HFF-Myc (cell line): ENCODE measurements at places on chromosomes 2 and 18.

DNA sequence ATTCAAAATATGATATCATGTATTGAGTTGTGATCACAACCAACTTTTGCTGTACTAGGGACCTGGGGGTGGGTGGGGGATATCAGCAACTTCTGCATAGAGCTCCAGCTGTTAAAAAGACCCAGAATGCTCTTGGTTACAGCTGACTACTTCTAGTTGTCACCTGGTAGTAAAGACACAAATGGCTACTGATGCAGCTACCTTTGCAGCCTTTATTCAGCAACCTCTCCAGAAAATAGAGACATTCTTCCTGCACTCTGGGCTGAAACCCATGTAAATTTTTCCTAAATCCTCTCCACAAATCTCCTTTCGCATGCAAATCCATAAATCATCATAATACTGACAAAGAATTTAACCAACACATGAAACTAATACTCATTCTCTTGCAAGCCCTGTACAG lies 238.3 kb downstream of the TCF4 start:
- no peak for DNase-seq

DNA sequence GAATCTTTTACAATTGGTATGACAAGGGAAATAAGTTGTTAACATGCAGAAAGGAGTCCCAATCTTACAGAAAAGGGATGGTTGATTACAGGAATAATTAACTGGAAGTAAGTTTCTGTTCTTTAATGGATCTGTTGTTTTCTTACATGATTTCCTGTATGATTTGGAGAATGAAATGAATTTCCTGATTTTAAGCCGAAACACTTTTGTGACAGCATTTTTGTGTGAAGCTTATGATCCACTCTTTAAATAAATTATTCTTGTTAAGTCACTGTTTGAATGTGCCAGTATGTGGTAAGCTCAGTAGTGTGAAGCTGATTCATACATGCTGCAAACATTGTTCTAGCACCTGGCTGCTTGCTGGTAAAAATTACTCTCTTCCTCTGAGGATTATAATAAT lies 516.2 kb downstream of the DCDC2C start:
- DNase-seq = no peak

- no peak for DNase-seq
Observed at GRCh38 chr2:216698895-216699294, 3.5 kb upstream of the IGFBP5 start.

DNA sequence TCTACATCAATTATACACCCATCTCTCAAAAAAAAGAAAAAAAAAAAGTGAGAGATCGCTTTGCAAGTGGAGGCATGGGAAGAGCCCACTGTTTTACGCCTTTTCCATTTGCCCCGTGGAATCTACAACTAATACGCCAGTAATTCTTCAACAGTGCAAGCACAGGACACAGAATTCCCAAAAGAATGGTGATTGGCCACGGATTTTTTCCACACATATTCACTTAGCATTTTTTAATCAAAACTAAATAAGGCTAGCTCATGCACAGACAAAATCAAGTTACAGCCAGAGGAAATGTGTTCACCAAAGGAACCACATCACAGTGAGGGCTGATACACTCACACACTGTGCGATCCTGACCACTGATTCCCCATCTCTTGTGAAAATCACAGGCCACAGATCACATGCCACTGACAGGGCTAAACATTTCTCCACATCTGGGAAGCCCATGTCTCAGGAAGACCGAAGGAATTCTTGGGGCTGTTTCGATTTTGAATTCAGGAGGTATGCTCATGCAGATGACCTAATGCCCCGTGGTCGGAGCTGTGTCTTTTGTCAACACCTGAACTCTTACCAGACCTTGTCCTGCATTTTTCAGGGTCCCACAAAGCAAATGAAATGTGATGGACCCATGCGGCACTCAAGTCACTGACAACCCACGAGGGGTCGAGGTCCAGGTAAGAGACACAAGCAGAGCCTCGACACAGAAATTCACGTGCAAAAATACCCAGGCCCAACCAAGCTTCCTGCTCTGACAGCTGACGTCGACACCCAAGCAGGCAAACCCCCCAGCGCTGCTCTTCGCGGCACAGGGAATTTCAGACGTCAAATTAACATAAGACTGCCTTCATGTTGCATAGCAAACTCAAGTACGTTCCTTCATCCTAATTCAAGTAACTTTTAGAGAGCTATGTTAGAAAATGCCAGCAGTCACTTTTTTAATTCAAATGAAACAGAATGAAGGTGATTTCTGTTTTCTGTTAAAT lies 69.6 kb downstream of the ZNF516 start:
- DNase-seq = no peak

- DNase-seq = no peak
Observed at GRCh38 chr2:190964170-190964795, 49.7 kb downstream of the STAT1 start.

GRCh38 chr2:84197901-84198300 lies 261.2 kb downstream of the SUCLG1 start:
- DNase-seq = no peak

GRCh38 chr18:74529378-74529777 lies 4.9 kb upstream of the CNDP1 start:
- no peak for DNase-seq

DNA sequence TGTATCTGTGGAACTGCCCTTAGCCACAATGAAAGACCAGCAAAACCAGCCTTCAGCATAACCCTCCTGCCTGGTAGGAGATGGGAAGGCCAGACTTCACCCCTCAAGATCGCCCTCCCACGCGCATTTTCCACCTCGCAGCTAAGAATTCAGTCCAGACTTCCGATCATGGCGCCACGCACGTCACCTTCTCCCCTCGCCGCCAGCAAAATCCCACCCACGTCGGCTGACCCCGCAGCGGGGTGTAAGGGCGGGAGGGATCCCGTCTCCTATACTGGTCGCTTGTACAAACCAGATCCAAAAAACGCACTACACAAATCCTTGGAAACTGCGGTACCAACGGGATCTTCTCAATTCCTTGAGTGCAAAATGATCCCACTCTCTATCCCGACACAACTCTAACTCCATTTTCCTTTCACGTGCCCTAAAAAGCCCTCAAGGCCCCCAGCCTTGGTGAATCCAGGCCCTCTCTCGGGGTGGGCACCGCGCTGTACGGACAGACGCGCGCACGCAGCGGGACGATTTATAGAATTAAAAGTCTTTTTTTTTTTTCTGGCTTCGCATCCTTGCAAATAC lies 1.0 kb upstream of the BMPR2 start:
- peak; percentile 47 for DNase-seq

DNA sequence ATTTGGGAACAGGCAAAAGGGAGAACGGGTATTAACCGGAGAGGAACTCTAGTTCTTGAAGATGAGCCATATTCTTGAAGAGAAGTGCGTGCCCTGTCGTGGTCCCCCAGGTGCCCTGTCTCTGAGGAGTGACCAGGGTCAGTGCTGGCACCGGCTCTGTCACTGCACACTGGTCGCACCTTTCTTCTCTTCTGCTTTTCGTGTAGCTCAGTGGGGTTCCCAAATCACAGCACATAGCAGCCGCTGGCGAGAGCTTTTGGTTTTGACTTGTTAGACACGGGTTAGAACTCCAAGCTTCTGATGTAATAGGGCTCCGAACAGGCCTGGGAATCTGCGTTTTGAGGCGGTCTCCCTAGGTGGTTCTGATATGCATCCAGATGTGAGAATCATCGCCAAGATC lies 18.4 kb upstream of the LRRTM1 start:
- DNase-seq = no peak

GRCh38 chr18:49304751-49305150 lies 155.7 kb downstream of the DYM start:
- no peak for DNase-seq

DNA sequence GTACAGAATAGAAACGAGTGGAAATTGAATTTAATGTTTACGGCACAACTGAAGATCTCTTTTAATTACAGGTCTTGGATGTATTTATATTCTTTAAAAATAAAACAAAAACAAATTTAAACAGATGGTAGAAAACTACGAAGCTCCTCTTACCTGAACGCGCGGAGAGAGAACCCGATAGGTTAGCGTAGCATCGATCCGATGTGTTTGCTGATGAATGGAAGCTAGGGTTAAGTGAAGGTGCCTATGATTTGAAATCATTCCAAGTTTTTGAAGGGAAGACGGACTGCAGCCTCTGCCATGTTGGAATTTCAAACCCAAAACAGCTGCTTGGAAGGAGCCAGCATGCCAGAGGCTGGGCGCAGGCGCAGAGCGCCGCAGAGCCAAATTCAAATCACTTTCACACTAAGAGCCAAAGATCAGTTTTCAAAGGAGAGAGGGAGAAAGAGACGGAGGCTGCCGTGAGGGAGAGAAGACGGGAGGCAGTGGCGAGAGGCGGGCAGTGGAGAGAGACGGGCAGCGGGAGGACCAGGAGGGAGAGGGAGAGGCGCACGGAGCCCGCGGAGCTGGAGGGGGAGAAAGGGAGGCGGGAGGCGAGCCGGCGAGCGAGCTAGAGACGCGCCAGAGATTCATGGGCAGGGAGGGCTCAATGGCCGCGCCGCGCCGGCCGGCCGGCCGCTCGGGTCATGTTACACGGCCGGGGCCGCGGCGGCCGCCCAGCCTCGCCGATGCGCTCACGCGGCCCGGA lies at the start of gene FIGN:
TSS of gene FIGN (minus strand) at position 324 of the 748 bp plus-strand sequence. CDS start 1,081 bp downstream, outside the sequence.
- peak; percentile 66 for DNase-seq

DNA sequence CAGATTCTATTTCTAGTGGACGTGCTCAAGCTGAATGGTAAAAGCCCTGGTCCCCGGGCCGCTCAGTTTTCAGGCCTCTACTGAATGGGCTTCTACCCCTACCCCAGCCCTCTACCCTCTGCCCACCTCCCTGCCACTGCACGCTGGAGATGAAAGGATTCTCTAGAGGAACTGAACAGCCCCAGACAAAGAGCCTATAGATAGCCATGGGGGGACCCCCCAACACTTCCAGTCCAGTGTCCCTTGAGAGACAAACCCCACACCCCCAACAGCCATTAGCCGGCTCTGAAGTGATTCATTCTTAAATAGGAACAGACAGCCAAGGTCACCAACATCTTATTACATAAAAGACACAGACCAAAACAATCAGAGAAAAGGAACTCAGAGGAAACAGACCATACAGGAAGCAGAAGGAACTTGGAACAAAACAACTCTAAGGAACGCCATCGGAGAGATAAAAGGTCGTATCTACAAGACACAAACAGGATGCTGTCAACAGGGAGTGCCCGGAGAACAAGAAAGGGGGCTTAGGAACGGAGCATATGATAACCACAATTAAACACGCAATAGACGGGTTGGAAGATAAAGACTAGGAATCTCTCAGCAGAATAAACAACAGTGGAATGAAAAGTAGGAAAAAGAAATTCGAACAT lies 23.5 kb downstream of the TMEM37 start:
- no peak for DNase-seq

GRCh38 chr2:230758566-230759480 lies 46.2 kb downstream of the CAB39 start:
- DNase-seq = no peak

DNA sequence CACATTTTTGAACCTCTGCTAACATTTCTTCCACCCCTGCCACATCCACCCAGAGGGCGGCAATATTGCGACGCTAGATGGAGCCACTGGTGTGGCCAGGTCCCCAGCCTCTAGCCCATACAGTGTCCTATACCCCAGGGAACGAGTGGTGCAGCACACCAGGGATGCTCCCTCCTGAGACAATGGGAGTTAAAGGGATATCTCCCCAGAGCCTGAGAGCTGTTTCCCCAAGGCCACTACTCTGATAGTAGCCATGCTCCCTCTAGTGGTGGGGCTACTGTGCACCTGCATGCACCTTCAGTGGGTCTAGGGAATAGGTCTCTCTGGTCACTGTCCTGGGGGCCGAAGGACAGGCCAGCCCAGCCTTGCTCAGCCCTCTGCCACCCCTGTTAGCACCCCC lies 336.4 kb upstream of the FSHR start:
- no peak for DNase-seq

DNA sequence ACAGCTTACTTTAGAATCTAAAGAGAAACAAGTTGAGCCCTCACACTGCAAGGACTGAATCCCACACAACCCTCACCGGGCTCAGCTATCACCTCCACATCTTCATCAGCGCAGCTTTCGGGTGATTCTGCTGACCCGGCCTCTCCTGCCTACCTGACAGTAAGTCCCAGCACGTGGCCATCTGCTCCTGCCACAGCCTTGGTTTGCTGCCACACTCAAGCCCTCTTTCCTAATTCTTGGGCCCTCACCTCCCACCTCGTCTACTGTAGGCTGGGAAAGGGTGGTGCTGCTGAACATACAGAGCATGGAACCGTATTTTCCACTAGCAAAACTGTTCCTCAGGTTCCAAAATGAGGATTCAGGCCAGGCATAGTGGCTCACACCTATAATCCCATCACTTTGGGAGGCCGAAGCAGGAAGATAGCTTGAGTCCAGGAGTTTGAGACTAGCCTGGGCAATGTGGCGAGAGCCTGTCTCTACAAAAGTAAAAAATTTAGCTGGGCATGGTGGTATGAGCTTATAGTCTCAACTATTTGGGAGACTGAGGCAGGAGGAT lies 55.3 kb upstream of the HAAO start:
- no peak for DNase-seq

- no peak for DNase-seq
Observed at GRCh38 chr2:33526921-33527320, 50.5 kb downstream of the RASGRP3 start.

DNA sequence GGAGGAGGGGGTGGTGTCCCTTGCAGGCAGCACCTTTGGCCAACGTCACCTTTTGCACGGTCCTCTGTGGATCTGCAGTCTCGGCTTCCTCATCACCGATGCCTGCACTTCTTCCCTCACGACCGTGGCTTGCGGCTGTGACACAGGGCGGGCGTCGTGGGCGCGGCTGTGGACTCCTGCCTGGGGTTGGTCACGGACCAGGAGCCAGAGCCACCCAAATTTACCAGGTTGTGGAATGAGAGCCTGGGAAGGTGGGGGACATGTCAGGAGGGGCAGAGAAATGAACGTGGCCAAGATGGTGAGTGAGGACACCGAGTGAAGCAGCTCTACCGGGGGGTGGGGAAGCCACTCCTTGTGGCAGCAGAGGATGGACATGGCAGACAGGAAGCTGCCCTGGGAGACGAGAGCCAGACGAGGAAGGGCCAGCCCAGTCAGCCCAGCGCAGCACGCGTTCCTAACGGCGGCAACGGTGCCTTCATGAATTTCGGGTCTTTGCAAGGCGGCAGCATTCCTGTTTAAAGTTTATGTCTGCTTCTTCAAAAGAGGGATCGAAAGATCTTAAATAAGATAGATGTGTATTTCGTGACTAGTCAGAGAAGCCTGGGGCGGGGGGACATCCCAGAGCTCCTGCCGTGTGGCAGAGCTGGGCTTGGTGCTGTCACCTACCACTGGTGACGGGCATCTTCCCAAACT lies 84.2 kb downstream of the LRRFIP1 start:
- DNase-seq = no peak

- DNase-seq = no peak
Observed at GRCh38 chr2:31140151-31140550, 1.9 kb upstream of the GALNT14 start.

GRCh38 chr2:223044092-223044836 lies 7.7 kb upstream of the KCNE4 start:
- DNase-seq = no peak

GRCh38 chr2:155377931-155378444 lies 679.5 kb downstream of the KCNJ3 start:
- no peak for DNase-seq
